ENCODE measurements at places on chromosomes 11 and 22.

GRCh38 chr22:27574651-27575050 is 226.9 kb downstream of the MN1 start:
- no peak for DNase-seq

DNA sequence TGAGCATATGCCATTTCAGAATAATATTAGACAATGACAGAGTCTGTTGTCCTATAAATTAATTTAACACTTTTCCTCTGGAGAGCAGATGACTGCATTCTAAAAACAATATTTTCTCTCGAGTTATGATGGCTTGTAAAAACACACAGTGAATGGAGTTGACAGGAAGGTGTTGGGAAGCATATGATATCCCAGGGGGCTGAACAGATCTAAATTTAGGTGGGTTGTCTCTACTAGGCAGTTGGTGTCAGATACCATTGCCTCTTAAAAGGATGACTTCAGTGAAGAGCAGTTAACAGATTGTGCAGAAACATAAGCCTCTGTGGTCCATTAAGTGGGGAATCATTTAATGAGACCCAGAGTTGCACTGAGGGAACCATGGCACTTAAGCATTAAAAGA is 30.7 kb downstream of the SVIP start:
- no peak for DNase-seq

- DNase-seq = no peak
Measured at GRCh38 chr11:96186806-96187205, 156.2 kb downstream of the MAML2 start.

DNA sequence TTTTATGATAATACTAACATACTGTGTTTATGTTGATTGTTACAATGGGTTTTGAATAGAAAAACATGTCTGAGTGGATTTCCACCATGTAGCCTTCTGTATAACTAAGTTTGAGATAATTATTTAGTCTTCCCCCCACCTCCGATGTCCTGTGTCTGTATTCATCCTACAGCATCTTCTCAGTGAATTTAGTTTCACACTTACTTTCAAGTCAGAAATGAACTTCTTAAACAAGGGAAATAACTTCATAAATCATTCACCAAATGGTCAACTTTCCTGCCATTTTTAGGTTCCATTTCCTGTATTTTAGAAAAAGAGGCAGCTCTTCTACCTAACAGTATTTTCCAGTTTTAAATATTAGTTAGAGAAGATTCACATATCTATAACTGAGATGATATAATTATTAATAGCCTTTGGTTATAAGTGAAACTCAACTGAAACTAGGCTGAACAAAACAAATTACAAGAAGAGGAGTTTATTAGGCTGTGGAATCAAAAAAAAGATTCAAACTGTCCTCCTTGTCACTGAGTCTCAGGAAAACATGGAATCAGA is 3.5 kb downstream of the OR51B5 start:
- DNase-seq = no peak

DNA sequence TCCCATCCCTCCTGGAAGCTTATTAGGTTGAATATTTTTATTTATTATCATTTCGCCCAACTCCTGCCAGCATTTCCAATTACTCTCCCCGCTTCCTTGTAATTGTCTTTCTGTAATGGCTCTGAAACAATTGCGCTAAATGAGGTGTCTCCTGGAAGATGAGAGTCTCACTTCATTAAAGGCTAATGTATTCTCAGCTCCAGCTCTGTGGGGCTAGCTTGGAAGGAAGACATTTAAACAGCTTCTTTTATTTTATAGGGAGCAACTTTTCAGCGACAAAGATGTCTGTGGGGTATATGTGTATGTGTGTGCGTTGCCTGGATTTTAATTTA is 86.6 kb downstream of the PKNOX2 start:
- DNase-seq = no peak

DNA sequence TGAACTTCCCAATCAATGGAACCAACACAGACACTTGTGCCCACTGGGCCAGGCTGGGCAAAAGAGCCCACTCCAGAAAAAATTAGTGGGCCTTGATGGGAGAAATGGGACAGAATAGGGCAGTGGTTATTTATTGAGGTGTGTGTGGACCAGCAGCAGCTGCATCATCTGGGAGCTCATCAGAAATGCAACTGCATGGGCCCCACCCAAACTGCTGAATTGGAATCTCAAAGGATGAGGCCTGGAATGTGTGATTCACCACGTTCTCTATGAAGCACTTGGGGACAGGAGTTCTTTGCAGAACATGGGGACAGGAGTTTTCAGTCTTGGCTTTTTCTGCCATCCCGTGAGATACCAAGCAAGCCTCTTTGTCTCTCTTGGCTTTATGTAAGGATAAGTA is 255.6 kb upstream of the PLET1 start:
- DNase-seq = no peak

DNA sequence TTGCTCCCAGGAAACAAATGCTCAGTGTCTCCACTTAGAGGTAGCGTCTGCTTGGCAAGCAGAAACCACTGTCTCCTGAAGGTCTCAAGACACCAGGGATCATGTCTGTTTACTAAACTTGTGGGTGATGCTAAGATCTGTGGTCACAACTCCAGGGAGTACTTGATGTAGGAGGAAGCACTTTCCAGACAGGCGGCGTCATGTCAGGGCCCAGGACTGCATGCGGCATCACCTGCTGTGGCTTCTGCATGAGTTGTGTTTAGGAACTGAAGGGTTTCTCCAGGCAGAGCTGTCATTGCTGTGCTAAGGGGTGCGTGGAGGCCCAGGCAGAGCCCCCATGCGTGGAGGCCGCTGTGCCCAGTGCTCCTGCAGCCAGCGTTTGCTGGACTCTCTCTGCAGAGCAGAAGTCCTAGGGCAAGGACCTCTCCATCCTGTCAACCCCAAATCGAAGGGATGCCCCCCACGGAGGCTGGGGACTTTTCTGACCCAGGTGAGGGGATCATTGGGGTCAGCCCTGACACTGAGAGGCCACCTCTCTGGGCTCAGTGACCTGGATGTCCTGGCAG is 8.1 kb upstream of the PANX2 start:
- no peak for DNase-seq

GRCh38 chr22:48709976-48710375 is 1117.7 kb downstream of the BRD1 start:
- no peak for DNase-seq

- DNase-seq = no peak
Measured at GRCh38 chr22:46098525-46099475, 51.5 kb upstream of the PPARA start.

- no peak for DNase-seq
Measured at GRCh38 chr11:96413408-96413807, 23.6 kb downstream of the JRKL start.

DNA sequence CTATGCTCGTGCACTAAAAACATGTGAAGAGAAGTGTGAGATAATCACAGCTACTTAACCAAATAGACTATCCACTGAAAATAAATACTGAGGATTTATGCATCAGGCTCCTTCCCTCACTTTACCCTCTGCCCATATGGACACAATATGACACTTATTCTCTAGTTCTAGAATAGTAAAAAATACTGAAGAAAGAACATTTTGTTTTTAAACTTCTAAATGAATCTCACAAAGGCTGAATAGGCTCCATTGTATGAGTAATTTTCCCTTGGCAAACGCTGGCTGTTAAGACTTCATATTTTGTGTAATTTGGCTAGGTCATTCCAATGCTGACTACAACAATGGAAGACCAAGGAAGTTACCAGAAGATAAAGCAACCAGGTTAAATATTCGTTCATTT is 9.9 kb downstream of the HPS5 start:
- DNase-seq = no peak

DNA sequence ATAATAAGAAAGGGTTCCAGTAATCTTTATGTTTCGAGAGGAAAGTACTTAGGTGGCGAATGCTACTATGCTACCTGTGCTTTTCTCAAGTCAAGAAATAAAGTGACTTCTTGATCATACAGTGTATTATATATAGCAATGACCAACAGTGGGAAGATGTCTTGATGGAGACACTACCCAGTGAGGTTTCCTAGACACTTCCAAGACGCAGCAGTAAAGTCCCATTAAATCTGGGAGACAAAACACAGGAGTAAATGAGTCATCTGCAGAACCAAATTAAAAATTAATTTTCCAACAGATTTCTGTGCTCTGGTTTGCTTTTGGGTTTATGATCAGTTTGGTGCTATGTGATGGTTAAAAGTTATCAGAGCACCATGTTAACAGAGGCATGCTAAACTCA is 29.1 kb upstream of the RAB38 start:
- no peak for DNase-seq

GRCh38 chr11:47270331-47271271 is 668 bp downstream of the MADD start:
- DNase-seq = no peak

- no peak for DNase-seq
Measured at GRCh38 chr22:36816636-36817524, at the start of gene PVALB. Gene PVALB, minus strand, starts transcription at chr22:36817035. Its CDS starts 30 bp downstream, at chr22:36817005.

DNA sequence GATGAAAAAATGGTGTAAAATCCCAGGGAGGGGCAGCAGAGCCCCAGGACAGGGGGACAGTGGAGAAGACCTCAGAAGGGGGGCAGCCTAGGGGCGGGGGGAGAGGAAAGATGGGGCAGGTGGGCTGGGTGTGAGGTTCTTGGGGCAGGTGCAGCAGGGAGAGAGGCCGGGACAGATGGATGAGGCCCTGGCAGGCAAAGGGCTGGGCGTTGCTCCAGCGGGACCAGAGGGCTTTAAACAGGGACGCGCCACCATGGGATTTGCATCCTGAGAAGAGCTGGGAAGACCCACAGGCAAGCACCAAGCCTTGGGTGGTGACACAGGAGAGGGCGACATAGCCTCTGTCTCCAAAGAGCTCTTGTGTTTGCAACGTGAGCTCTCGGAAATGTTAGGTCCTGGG is 1342.8 kb downstream of the TBC1D22A start:
- DNase-seq = no peak

GRCh38 chr22:37354261-37354660 is 72.0 kb downstream of the CYTH4 start:
- no peak for DNase-seq

DNA sequence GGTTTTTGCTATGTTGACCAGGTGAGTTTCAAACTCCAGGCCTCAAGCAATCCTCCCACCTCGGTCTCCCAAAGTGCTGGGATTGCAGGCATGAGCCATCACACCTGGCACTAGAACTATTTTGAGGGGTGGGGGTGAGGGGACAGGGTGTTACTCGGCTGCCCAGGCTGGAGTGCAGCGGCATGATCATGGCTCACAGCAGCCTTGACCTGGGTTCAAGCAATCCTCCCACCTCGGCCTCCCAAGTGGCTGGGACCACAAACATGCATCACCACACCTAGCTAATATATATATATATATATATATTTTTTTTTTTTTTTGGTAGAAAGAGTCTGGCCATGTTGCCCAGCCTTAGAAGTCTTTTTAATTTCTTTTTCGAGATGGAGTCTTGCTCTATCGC is 17.1 kb upstream of the IFITM3 start:
- DNase-seq = no peak

DNA sequence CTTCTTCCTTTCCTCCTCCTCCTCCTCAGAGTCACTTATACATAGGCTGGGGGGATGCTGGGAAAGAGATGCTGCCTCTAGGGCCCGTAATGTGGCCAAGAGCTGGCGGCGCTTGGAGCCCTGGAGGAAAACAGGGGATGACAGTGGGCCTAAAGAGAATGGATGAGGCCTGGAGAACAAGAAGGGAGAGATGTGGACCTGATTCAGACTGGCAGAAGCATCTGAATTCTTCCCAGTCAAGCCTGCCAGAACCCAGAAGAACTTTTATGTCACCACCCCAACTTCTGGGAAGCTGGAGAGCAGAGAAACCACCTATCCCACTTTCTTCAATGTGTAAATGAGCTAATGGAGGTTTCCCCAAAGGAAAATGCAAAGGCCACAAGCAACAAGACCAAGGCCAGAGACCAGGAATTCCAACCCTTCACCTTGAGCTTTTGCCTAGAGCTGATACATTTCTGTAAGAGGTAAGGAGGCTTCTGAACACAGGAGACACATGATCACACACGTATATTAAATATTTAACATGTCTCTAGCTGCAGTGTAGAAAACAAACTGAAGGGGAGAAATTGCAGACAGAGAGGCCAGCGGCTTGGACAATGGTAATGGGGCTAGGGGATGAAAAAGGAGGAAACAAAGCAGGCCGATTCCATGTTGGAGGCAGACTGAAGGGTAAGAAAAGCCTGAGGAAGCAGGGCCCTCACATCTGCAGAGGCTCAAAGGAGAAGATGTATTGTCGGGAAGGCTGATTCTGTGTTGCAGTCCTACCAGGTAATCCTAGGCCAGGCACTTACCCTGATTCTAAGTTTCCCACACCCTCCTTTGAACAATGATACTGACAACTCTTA is 1.1 kb downstream of the RRP8 start:
- DNase-seq = no peak

DNA sequence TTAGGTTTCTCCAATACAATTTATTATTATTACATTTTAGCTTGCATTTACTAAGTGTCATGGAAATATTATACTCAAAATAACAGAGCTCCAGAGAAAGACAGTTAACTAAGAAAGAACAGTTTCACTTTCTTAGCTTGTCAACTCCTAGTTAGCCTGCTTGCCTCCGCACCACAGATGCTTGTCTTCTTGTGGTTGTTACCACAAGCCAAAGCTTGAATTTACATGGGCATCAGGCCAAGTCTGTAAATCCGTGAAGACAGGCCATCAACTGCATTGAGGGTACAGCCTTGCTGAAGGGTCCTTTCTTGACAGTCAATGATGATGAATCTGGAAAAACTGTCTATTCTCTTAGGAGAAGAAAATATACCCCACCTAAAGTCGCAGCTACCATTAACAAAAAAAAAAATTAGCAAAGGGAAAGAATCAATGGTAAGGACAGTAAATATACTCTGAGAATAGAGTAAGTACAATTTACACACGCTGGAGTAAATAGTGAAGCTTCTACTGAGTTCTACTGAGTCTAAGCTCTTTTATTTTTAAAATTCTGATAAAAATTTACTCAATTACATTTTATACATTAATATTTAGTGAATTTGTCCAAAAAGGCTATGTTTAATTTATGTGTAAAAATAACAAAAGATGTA is 15.6 kb upstream of the DENND5A start:
- DNase-seq = no peak

- DNase-seq = peak; percentile 42
Measured at GRCh38 chr11:122115524-122116379, at the start of gene BLID. Gene BLID, minus strand, starts transcription at chr11:122116215. Its CDS starts 293 bp downstream, at chr11:122115922.

DNA sequence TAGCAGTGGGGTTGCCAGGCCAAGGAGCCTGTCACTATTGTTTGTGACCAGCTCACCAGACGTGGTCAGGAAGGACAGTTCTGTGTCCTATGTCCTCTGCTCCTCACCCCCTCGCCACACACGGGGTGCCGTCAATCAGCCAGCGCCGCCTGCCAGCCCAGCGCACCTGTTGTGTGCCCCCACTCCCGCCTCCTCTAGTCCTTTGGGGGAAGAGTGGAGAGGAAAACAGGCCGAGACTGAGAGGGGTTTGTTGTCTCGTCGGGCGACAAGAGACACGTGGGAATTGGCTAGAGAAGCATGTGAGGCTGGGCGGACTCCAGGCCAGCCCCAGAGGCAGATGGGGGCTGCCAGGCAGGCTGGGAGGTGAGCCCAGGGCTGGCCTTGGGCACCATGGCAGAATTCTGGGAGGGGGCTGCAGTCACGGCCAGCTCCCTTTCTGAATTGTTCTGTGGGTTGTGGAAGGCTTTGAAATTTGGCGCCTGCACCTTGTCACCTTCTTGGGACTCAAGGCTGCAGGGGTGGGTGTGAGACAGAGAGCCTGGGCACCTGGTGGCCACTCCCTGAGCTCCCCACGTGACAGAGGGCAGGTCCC is 3.1 kb upstream of the KCNQ1OT1 start:
- no peak for DNase-seq

- no peak for DNase-seq
Measured at GRCh38 chr11:113960702-113961330, 14.1 kb upstream of the HTR3A start.

GRCh38 chr11:44596525-44597276 is 31.2 kb downstream of the CD82 start:
- no peak for DNase-seq

GRCh38 chr11:10390375-10390774 is 64.7 kb upstream of the AMPD3 start:
- no peak for DNase-seq

GRCh38 chr11:99423428-99423983 is 402.8 kb downstream of the CNTN5 start:
- DNase-seq = no peak
